Myometrial cell (primary cell): ENCODE measurements at places on chromosomes 2 and 18. TPM values are rescaled to one million over a fixed set of nuclear protein-coding genes. Genes with fewer than 3 reads are reported as not detected.

Gene IL1RN
- not detected in 2 replicates for total RNA-seq

Gene OTX1
- not detected in 2 replicates for total RNA-seq

Gene CHRND
- not detected in 2 replicates for total RNA-seq

Gene PFN4
- 1.1 and 2.0 TPM in 2 replicates for total RNA-seq

Gene PDE1A
- total RNA-seq, result 7.4 and 11.2 TPM in 2 replicates

Gene RNF152
- 2.1 and 4.3 TPM in 2 replicates for total RNA-seq

Gene CYTIP
- not detected in 2 replicates for total RNA-seq

Gene HOXD12
- not detected in 2 replicates for total RNA-seq

Gene TYW5
- 3.2 and 3.5 TPM in 2 replicates for total RNA-seq

Gene CCDC141
- not detected in 2 replicates for total RNA-seq

Gene NAT8
- not detected in 2 replicates for total RNA-seq

Gene BMP10
- not detected in 2 replicates for total RNA-seq

Gene ERLEC1
- total RNA-seq, result 100 and 110 TPM in 2 replicates

Gene ZSCAN30
- 7.5 and 13.1 TPM in 2 replicates for total RNA-seq

Gene SERPINB11
- not detected in 2 replicates for total RNA-seq

Gene AMER3
- not detected in 2 replicates for total RNA-seq

Gene LOXHD1
- not detected in 2 replicates for total RNA-seq

Gene KCNG2
- 1.2 and 3.0 TPM in 2 replicates for total RNA-seq

Gene RBM44
- under 0.01 TPM in 2 replicates for total RNA-seq

Gene LIPG
- total RNA-seq, result 2.9 and 5.8 TPM in 2 replicates

Gene SCN9A
- total RNA-seq, result 15.0 and 15.2 TPM in 2 replicates

Gene SPP2
- total RNA-seq, result not detected in 2 replicates

Gene TMEM200C
- not detected in 2 replicates for total RNA-seq

Gene TMEM163
- total RNA-seq, result not detected in 2 replicates

Gene MAB21L4
- not detected in 2 replicates for total RNA-seq

Gene SERPINB3
- total RNA-seq, result not detected in 2 replicates

Gene RASGRP3
- total RNA-seq, result 2.3 and 4.8 TPM in 2 replicates

Gene CTLA4
- total RNA-seq, result not detected in 2 replicates

Gene CKAP2L
- total RNA-seq, result 4.0 and 7.6 TPM in 2 replicates

Gene CNNM4
- 3.5 and 4.4 TPM in 2 replicates for total RNA-seq

Gene MARS2
- total RNA-seq, result 1.9 and 3.7 TPM in 2 replicates

Gene ANO7
- total RNA-seq, result 0.29 TPM in 1 of 2 replicates, not detected in the other

Gene VWA3B
- not detected in 2 replicates for total RNA-seq

Gene EFHD1
- total RNA-seq, result not detected in 2 replicates

Gene GALNT5
- total RNA-seq, result 2.9 and 4.3 TPM in 2 replicates

Gene ZNF513
- 5.1 and 6.6 TPM in 2 replicates for total RNA-seq

Gene SIX3
- not detected in 2 replicates for total RNA-seq

Gene MC4R
- not detected in 2 replicates for total RNA-seq
